Stimulated activated CD8-positive, alpha-beta memory T cell treated with anti-CD3 and anti-CD28 coated beads, Interleukin-15, amount 100 ng/mL, for 4 hours (primary cell): ENCODE measurements at places on chromosomes 1 and 21.

- no peak for DNase-seq
Measured at GRCh38 chr1:68675336-68675735, 178.5 kb upstream of the DEPDC1 start.

- DNase-seq = no peak
Measured at GRCh38 chr1:26287033-26287711, 7.3 kb downstream of the SH3BGRL3 start.

DNA sequence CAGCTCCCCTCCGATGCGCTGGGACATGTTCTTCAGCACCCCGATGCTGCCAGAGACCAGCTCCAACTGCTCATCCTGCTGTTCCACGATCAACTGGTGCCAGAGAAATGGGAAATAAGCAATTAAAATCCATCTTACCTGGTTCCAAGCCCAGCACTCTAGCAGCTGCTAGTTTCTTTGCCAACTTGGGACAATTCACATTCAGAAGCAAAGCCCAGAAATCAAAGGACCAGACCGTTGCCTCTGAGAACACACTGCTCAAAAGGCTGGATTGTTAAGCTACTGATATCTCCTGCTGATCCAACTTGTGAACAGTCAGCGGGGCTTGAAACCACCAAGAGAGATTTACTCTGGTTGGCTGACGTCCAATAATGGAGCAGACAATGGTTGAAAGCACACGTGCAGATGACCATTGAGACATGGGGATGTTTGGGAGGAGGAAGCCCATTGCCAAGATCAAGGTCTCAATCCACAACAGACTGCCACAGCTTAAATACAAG, 34.4 kb downstream of the STX6 start:
- DNase-seq = no peak

DNA sequence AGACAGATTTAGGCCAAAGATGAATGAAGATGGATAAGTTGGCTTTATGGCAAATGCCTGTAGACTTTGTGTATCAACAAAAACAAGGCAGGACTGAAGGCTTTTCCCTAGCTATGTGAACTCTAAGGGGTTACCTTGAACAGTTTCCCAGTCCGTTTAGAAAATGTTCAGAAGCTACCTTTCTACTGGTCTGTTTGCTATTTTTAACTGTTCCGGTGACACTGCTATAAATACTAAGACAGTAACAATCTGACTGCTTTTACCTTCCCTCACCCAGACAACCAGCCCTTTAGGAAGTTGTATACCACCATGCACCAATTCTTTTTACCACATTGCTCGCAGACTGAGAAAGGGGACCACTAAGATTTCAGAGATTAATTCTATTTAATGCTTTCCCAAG, 102.2 kb downstream of the PHTF1 start:
- DNase-seq = no peak

- no peak for DNase-seq
Measured at GRCh38 chr1:71521655-71522264, 440.9 kb upstream of the ZRANB2 start.

DNA sequence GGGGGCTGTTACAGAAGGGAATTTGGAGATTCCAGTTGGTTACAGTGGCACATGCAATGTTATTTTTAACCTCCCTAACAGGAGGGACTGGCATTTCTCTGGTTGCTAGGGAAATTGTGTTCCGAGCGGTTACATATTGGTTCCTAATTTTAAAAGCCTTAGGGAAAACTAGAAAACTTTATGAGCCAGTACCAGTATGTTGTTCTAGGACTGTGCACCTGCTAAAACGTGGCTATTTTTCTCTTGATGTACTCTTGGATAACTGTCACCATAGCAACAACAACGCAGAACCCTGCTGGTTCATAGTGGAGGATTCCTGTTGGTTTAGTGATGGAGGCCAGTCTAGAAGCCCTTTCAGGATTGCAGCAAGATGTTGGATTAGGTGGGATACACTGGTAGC, 68.9 kb upstream of the PGBD5 start:
- DNase-seq = no peak

GRCh38 chr1:183372586-183373230, 45.5 kb downstream of the NMNAT2 start:
- DNase-seq = no peak

GRCh38 chr1:58983633-58984245, 199.9 kb upstream of the JUN start:
- no peak for DNase-seq

DNA sequence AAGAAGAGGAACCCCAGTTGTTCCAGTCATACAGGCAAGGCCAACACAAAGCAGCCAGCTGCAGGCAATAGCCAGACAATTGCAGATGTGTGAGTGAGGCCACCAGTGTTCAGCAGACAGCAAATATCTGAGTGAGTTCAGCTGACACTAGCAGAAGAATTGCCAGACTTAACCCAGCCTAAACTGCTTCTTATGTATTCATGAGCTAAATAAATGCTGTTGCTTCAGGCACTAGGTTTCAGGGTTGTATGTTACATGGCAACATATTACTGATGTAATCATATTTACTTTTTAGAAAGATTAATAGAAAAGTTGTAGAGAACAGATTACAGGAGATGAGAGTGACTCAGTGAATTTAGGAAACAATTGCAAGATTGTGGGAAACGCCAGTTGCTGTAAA, 129.8 kb upstream of the CHODL start:
- DNase-seq = no peak

DNA sequence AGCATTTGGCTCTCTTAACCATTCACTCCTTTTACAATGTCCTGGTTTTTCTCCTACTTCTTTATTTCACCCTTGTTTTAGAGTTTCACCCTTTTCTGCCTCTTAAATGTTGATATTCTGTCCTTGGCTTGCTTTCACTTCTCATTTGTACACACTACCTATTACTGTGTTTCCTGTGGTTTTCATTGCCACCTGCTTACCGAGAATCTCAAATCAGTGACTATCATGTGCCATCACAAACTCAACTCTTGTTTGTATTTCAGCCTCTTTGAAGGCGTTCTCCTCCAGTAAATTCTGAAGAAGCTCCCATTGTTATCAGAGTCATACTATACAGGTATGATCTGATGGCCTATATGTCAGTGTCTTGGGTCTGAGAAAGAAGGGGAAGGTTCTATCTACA, 65.7 kb downstream of the NPHS2 start:
- DNase-seq = no peak

- DNase-seq = no peak
Measured at GRCh38 chr1:175735144-175735543, 8.3 kb downstream of the TNR start.

DNA sequence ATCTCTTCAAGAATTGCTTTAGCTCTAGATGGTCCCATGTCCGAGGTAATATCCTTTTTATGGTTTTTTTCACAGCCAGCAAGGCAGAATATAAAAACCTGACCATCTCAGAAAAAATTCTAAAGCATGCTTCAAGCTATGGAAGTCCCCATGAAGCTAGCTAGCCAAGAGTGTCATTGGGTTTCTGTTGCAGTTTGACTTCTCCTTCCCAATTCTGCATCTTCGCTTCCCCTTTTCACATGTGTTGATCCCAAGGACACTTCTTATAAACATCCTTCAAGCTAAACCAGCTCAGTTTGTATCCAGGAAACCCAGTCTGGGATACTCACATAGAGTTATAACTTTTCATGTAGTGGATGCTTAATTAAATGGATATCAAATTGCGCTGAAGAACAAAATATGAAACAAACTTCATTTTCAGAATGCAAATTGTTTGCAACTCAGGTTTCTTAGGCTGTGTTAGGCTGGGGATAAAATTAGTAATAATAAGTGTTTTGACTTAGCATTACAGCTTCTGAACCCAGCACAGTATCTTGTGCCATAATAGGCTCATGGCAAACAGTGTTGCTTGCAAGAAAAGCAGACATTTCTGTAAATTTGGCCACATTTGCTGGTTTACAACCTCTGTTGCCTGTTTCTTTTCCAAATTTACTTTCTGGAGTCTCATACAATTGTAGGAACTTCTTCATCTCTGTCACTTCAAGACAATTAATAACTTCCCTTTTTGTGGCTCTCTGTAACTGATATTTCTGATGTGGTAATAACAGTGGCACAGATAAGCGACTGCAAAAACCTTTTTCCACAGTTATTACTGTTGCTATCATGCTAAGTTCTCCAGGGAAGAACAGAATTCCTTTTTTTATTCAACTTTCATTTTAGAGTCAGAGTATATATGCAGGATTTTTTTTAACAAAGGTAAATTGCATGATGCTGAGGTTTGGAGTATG, 53.2 kb downstream of the NCAM2 start:
- no peak for DNase-seq

DNA sequence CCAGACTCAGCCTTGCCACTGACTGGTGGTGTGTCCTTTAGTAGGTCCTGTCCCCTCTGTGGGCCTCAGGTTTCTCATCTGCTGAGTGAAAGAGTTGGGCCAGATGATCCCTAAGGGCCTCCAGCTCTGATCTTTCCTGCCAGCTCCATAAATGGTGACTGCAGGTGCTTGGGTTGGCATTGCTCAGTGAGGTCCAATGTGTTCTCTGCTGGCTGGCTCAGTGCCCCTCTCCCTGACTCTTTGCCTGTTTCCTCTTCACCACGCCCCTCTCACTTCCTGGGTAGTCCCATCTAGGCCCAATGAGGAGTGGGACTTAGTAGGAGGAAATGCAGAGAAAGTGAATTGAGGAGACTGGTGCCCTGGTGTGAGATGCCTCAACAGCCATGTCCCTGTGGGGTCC, 36.6 kb downstream of the UBE2T start:
- DNase-seq = no peak

GRCh38 chr1:13697738-13698137, 2.2 kb upstream of the PRDM2 start:
- no peak for DNase-seq

DNA sequence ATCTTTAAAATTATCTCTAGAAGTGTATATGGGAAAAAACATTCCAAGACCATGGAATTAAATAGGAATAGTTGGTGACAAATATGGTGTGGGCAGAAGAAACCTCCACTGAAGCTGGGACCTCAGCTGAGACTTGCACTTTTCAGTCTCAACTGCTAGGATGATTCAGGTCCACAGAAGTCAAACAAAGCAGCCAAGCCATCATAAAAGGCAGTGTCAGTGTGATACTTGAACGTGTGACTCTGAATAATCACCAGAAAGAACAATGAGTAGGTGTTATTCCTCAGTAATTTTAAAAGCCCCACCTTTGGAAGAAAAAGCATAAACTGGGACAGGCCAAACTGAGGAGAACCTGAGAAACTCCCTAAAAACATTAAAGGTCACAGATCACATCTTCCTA, 90.7 kb downstream of the ZNF281 start:
- DNase-seq = no peak

GRCh38 chr1:13990939-13991338, 291.0 kb downstream of the PRDM2 start:
- no peak for DNase-seq
